ENCODE measurements at places on chromosomes 6 and 20. TPM values are rescaled to one million over a fixed set of nuclear protein-coding genes. Genes with fewer than 3 reads are reported as not detected.

Gene OR11A1
- not detected for total RNA-seq

Gene TCEA2
- total RNA-seq = 58.3 TPM

Gene GGTLC1
- total RNA-seq = not detected

Gene ADGB
- total RNA-seq = not detected

Gene SLC35D3
- not detected for total RNA-seq

Gene DSP
- 39.5 TPM for total RNA-seq

Gene HMGCLL1
- not detected for total RNA-seq

DNA sequence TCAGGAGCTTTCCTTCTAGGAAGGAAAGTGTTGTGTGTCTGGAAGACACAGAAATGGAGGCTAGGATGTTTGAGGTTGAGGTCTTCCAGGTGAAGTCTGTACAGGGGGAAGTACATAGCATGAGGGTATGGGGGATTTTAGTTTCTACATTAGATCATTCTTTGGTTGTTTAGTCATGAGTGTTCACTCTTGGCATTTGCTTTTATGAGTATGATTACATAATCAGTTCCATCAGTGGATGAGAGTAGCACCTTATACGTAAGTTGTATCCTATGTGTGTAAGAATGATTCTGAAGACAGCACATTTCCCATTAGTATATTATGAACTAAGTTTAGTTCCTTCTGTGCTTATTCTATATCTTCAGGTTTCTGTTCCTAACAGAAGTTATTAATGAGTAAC, 1.9 kb downstream of the CDYL start:
- peak; percentile 18 for DNase-seq

DNA sequence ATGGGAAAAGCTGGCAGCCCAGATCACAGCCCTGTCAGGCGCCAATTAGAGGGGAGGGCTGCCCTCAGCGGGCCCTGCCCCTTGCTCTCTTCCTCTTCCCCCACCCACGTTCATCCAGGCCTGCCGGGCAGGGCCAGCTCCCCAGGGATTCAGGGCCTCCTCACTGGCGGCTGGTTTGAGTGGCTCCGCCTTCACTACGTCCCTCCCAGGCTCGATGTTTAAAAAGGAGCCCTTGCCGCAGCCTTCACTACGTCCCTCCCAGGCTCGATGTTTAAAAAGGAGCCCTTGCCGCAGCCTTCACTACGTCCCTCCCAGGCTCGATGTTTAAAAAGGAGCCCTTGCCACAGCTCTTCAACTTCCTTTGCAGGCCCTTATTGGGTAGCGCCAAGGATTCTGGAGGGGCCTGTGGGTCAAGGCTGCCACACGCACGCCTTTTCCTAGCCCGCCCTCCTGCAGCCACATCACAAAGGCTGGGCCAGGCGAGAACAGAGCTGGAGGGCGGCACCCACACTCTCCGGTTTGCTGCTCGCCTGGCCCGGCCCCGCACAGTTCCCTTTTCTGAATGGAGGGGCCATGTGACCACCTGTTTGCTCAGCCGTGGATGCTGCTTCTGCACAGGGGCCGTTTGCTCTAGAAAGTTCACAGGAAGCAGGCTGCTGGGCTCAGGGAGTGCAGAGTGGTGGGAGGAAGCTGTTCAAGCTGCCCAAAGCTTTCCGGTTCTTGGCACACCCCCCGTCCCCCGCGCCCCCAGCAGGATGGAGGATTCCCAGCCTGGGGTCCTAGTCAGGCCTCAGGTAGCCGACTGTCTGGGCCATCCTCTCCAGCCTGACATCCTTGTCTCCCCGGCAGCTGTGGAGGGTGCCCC, 1.6 kb downstream of the SLC17A9 start:
- no peak for DNase-seq

DNA sequence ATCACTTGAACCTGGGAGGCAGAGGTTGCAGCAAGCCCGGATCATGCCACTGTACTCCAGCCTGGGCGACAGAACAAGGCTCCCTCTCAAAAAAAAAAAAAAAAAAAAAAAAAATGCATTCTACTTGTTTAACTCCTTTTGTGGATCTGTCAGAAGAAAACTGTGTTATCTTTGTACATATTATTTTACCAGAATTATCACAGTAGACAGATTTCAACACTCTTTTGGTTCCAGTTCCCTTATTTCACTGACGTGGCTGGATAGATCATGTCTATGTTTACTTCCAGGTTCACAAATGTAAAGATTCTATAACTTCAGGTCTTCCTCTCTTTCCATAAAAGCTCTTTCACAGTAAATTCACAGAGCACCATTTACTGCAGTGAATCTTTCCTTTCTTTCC, 18.4 kb downstream of the NUDT3 start:
- DNase-seq = no peak

DNA sequence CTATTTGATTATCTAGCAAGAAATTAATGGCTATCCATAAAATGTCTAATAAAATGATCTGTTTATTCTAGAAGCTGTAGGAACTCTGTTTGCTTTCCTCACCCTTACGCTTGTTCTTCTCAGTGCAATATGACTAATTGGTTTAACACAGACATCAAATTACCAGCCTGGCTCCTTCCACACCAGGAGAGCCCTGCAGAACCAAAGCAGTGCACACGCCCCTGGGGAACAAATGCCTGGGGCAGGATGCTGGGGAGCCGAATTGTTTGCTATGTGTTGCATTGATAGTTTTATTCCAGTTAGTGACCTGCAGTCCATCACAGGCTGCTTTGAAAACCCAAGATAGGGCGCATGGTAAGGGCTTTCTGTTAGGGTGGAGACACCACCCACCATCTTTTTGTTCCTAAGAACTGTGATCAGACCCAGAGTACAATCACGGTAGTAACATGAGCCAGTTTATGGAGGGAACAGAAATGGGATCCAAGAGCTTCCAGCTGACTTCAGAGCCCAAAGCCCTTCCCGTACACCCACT, 126.4 kb upstream of the CD93 start:
- DNase-seq = no peak

GRCh38 chr6:25481267-25481666, 170.7 kb upstream of the SCGN start:
- DNase-seq = no peak

- no peak for DNase-seq
Observed at GRCh38 chr6:111864138-111865048, 8.9 kb downstream of the FYN start.

DNA sequence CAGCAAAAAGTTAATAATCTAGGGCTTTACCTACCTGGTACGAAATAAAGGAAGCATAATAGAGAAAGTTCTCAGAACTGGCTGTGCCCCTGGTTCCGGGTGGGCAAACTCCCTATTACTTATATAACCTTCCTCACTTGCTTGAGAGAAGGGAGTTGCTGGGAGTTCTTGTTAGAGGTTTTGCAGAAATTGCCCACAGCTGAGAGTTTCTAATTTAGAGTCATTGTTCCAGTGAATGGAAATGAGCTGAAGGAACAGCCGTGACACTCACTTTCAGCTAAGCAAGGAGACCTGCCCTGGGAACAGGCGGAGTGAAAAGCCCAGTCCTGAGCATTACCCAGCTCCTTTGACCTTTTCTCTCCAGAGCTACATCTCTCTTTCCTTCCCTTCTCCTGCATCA, 594.6 kb upstream of the FLRT3 start:
- DNase-seq = no peak

DNA sequence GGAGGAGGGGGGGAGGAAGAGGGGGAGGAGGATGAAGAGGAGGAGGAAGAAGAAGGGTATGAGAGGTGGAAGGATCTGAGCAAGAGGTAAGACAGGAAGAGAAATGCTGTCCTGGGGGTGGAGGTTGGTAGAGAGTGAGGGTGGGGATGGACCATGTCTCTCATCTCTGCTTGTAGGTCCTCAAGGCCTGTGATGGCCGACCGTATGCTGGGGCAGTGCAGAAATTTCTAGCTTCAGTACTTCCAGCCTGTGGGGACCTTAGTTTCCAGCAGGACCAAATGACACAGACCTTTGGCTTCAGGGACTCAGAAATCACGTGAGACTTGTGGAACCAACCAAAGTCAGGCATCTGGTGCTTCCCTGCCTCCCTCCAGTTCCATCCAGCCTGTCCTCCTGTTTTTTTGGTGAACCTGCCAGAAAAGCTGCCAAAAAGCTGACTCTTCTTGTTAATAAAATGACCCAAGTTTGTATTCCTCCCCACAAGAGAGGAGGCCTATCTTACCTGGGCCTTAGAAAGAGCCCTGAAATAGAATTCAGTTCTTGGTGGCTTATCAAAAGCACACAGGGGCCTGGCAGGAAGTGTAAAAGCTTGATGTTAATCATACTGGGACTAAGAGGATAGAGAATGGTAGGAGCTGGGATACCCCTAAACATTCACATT, 2.5 kb upstream of the C4A start:
- no peak for DNase-seq

GRCh38 chr20:13296070-13296469, 75.0 kb downstream of the ISM1 start:
- DNase-seq = no peak

- no peak for DNase-seq
Observed at GRCh38 chr6:140744659-140745320, 1370.3 kb upstream of the CITED2 start.

DNA sequence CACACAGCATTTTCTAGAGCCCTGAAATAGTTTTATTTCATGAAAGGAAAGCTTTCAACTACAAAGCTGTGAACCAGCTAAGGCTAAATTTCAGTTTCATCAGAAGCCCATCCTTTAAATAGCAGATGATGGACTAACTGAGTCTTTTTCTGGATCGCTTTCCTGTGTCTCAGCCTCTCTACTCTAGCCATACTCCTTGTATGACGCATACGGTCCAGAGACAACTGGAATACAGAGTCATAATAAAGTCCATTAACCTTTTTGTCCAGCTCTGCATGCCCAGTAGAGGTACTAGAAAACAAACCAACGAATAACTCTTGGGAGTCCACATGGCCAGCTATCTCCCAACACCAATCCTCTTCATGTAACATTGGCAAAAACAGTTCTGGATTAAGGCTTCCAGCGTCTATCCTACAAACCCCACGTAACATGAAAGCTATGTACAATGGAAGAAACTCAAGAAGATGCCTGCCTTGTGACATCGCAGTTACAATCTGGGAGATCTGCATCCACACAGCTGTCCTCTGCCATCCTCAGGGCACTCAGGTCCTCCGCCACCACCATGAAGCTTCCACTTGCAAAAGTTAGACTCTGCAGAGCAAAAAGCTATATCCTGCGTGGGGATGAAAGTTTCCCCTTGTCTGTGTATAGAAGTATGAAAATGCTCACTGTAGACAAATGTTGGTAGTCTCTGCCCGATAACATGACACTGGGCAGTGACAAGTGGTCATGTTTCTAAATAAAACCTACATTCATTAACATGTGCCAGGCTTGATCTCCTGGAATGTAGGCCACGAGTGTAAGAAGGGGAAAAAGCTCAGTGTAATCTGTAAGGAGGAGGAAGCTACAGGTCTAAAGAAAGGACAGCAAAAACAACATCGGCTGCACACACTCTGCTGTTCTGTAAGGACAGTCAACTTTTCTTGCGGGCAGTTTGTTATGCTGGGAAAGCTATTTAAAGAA, 360.4 kb downstream of the ESR1 start:
- no peak for DNase-seq

- no peak for DNase-seq
Observed at GRCh38 chr6:44001318-44002066, 125.8 kb downstream of the MRPL14 start.

- no peak for DNase-seq
Observed at GRCh38 chr20:39829256-39829655, 859.8 kb downstream of the MAFB start.

GRCh38 chr6:167529444-167530335, 204.8 kb downstream of the TTLL2 start:
- DNase-seq = no peak

GRCh38 chr6:101666256-101666655, 272.7 kb downstream of the GRIK2 start:
- DNase-seq = peak; percentile 46

- DNase-seq = no peak
Observed at GRCh38 chr6:20724443-20725190, 190.4 kb downstream of the CDKAL1 start.

GRCh38 chr6:41586252-41587007, 40.2 kb downstream of the FOXP4 start:
- DNase-seq = no peak

DNA sequence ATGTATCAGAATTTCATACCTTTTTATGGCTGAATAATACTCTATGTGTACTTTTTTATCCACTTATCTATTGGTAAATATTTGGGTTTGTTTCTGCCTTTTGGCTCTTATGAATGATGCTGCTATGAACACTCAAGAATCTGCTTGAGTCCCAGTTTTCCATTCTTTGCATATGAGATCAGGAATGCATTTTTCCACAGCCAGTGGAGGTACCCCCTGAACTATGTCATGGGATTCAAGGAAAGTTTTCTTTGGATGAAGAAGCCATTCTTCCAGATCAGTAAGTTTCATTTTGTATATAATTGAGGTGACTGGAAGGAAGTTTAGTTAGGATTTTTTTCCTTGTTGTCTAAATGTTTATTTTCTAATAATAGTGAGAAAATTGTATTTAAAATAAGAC, 40.9 kb downstream of the NKX2-4 start:
- DNase-seq = no peak

- DNase-seq = no peak
Observed at GRCh38 chr6:39804466-39805065, 12.4 kb downstream of the DAAM2 start.

DNA sequence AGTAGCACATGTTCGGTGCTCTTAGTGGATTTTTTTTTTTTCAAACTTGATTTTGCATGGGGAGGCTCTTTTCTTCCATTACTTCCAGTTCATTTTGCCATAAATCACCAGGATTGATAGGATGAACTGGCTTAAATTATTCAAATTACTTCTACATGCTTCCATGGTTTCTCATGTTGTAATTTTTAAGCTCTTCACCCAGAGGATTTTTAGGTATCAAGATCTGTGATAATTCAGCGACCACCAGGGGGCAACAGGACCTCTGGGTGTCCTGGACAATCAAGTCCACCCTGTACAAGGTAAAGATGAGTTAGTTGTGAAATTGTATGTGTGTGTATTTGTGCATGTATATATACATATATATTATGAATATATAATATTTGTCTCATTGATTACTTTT, 4.2 kb upstream of the EPHA7 start:
- DNase-seq = peak; percentile 28

- DNase-seq = no peak
Observed at GRCh38 chr6:113011389-113011788, 664.3 kb downstream of the RFPL4B start.

DNA sequence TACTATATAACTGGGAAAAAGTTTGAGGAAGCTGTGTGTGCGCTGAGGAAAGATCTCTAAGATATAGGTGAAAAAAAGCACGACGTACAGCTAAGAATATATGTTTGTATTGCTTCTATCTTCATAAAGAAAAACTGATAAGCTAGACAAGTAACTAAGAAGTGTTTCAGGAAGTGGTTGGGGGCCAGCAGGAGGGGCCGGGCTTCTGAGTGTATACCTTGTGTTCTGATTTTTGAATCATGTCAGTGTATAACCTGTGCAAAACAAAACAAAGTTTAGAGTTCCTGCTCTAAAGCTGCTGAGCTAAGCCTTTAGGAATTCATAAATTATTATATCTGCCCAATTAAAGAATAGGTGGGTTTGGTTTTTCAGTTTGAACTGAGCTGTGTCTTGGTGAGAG, 7.9 kb upstream of the OSER1 start:
- no peak for DNase-seq

- DNase-seq = no peak
Observed at GRCh38 chr20:53555081-53555480, 38.6 kb downstream of the ZNF217 start.

Data from A172 (cell line).